Hepatocyte (in vitro differentiated cells): ENCODE measurements at places on chromosomes 1 and 21. TPM values are rescaled to one million over a fixed set of nuclear protein-coding genes. Genes with fewer than 3 reads are reported as not detected.

NTMT2 gene
- total RNA-seq = not detected in 2 replicates

- H3K4me1 ChIP-seq = peaks cover 22% of the 10 kb centered on the region
- H3K36me3 ChIP-seq = no peaks in the 10 kb centered on the region
- H3K27me3 ChIP-seq = no peaks in the 10 kb centered on the region
These were observed 35.2 kb downstream of the RGL1 start for GRCh38 chr1:183840140-183840539.

CYP4X1 gene
- total RNA-seq = 0.97 and 1.7 TPM in 2 replicates

NVL gene
- total RNA-seq = 28.9 and 34.7 TPM in 2 replicates

IL22RA1 gene
- 4.7 and 6.1 TPM in 2 replicates for total RNA-seq

CFHR5 gene
- total RNA-seq = 0.56 and 0.77 TPM in 2 replicates

DNA sequence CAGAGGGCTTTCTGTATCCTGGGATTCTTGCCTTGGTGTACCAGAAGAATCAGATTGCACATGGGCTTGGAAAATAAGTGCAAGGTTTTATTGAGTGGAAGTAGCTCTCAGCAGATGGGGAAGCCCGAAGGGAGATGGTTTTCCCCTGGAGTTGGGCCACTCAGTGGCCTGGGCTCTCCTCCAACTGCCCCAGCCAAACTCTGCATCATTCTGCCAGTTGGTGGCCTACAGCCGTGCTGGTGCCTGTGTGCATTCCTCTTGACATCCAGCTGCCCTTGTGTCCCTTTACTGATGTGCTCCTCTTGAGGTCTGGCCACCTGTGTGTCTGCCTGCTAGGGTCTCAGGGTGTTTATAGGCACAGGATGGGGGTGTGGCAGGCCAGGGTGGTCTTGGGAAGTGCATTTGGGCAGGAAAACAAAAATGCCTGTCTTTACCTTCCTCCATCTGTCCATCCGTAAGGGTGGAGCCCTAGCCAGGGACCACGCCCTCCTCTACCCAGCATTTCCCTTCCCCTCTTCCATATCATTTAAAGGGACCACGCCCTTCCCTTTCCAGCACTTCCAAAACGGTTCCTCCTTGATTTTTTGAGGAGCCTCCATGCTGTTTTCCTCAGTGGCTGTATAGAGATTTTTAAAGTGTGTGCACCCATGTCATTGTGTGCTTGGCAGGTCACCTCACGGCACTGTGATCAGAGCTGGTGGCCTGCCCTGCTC is 18.9 kb downstream of the SNAP47 start:
- H3K36me3 ChIP-seq = no peaks in the 10 kb centered on the region
- no peak overlapping the region for H3K4me3 ChIP-seq
- DNase-seq = no peak
- H3K4me1 ChIP-seq = peaks cover 10% of the 10 kb centered on the region
- no peaks in the 10 kb centered on the region for H3K27me3 ChIP-seq
- H3K27ac ChIP-seq = no peak overlapping the region

DNA sequence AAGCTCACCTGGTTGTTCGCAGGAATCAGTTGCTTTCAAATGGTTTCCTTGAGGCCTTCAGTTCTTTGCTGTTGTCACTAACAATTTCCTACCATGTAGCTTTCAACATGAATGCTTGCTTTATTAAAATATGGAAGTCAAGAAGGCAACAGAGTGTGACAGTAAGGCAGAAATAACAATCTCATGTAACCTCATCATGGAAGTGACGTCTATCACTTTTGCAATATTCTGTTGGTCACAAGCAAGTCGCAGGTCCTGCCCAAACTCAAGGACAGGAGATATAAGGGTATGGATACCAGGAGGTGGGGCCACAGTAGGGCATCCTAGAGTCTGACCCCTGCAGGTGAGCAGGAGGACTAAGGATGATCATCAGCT is 296.8 kb upstream of the ZP4 start:
- H3K27ac ChIP-seq = no peak overlapping the region
- DNase-seq = no peak
- no peaks in the 10 kb centered on the region for H3K27me3 ChIP-seq
- H3K4me1 ChIP-seq = no peaks in the 10 kb centered on the region

DNA sequence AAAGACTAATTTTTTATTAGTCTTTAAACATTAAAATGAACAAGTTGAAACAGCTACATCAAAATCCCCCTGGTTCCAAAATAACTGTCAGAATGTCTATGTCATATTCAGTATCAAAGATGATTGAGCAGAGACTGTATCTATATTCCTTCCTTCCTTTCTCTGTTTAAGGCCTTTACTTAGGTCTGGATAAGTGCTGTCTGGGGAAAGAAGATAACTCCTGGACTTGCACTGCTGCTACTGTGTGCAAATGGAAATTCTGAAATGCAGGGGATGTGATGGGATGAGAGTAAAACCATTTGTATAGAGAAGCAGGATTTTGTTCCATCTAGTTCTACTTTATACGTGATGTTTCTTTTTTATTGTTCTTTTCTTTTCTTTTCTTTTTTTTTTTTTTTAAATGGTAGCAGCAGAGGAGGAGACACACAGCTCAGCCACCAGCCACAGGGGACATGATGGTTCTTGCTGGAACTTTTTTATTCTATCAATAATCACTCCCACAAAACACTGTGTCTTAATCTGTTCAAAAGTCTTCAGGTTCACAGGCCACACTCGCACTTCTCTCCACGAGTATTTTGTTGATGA is 33.6 kb upstream of the FOXE3 start:
- no peak overlapping the region for H3K27ac ChIP-seq
- DNase-seq = no peak
- H3K36me3 ChIP-seq = no peaks in the 10 kb centered on the region
- H3K4me1 ChIP-seq = peaks cover 8% of the 10 kb centered on the region
- H3K4me3 ChIP-seq = no peak overlapping the region

- H3K4me1 ChIP-seq = peaks cover 18% of the 10 kb centered on the region
- DNase-seq = no peak
- H3K36me3 ChIP-seq = no peaks in the 10 kb centered on the region
- H3K27me3 ChIP-seq = no peaks in the 10 kb centered on the region
- no peak overlapping the region for H3K27ac ChIP-seq
These were observed 42.7 kb upstream of the LIN9 start for GRCh38 chr1:226351709-226352108.

DNA sequence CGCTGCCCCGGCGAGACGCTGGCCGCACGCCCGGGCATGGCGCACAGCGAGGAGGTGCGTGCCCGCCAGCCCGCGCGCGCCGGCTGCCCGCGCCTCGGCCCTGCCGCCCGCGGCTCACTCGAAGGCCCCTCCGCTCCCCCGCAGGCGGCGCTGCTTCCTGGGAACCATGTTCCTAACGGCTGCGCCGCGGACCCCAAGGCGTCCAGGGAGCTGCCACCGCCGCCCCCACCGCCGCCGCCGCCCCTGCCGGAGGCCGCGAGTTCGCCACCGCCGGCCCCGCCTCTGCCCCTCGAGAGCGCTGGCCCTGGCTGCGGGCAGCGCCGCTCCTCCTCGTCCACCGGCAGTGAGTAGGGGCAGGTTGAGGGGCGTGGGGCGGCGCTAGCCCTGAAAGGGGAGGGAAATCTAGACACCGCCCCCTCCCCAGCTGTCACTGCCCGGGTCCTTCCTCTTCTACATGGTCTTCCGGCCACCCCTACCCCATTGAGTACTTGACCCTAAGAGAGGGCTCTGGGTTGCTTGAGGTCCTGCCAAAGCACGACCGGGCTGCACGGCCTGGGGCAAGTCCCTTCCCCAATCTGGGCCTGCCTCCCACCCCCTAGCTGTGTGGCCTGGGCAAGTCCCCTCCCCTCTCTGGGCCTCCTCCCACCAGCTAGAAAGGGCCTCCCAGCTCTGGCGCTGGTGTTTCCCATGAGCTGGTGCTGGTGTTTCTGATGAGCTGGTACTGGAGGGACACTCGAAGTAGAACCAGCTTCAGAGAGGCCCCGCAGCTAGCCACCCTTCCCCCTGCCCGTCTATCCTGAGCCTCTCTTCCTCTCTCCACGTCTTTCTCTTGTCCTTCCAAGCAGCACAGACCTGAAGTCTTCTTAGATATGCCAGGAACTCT is 17.0 kb downstream of the TNFRSF25 start:
- peaks cover 20% of the 10 kb centered on the region for H3K27me3 ChIP-seq
- DNase-seq = peak; percentile 73
- H3K4me3 ChIP-seq = no peak overlapping the region
- no peaks in the 10 kb centered on the region for H3K36me3 ChIP-seq
- H3K4me1 ChIP-seq = peaks cover 19% of the 10 kb centered on the region
- peak overlapping the region; percentile 23 for H3K27ac ChIP-seq

SPTA1 gene
- 0.03 and 0.04 TPM in 2 replicates for total RNA-seq

ASAP3 gene
- 34.2 and 45.1 TPM in 2 replicates for total RNA-seq

- H3K27ac ChIP-seq = no peak overlapping the region
- no peak for DNase-seq
These were observed 208.8 kb downstream of the GIPC2 start for GRCh38 chr1:78254517-78254916.

HSD3B1 gene
- 62.4 and 101 TPM in 2 replicates for total RNA-seq

RGS8 gene
- 0.04 TPM in 1 of 2 replicates, not detected in the other for total RNA-seq

CTH gene
- 22.6 and 24.8 TPM in 2 replicates for total RNA-seq

- H3K27ac ChIP-seq = peak overlapping the region; percentile 44
- no peak overlapping the region for H3K4me3 ChIP-seq
- no peaks in the 10 kb centered on the region for H3K27me3 ChIP-seq
- peaks cover 36% of the 10 kb centered on the region for H3K4me1 ChIP-seq
- peak; percentile 80 for DNase-seq
- no peaks in the 10 kb centered on the region for H3K36me3 ChIP-seq
These were observed 3.9 kb upstream of the C4BPB start for GRCh38 chr1:207084701-207085180.

DNA sequence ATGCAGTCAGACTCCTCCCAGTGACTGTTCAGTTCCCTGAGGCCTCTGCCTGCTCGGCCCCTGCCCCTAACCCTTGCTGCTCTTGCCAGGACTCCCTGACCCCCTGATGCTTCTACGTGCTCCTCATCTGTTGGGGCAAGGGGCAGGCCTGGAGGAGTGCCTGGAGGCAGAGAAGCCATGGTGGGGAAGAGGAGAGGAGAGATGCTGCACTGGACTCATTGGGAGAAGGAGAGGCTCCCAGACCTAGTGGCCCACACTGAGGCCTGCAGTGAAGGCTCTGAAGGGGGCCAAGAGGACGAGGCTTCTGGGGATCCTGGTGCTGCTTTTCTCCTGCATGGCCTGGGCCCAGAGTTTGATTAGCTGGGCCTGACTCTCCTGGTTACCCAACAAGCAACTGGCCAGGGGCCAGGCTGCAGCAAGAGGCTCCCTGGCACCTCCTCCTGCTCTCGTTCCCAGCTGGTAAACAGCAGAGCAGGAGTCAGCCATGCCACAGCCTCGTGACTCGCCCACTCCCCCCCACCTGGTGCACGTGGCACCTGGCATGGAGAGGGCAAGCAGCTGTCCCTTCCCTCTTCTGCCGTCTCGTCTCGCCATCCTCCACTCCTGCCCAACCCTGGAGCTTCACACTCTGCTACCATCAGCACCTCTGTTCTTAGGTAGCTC is 847 bp upstream of the RORC start:
- no peaks in the 10 kb centered on the region for H3K4me1 ChIP-seq
- peaks cover 4% of the 10 kb centered on the region for H3K27me3 ChIP-seq
- H3K27ac ChIP-seq = no peak overlapping the region
- no peak overlapping the region for H3K4me3 ChIP-seq
- DNase-seq = peak; percentile 52

GRCh38 chr1:28591708-28592320 is at the start of gene RAB42:
RAB42 (plus strand) TSS chr1:28592265; CDS start chr1:28592512, 247 bp downstream.
- no peaks in the 10 kb centered on the region for H3K27me3 ChIP-seq
- no peaks in the 10 kb centered on the region for H3K36me3 ChIP-seq
- peak within 1 kb of the TSS; percentile 65 for H3K27ac ChIP-seq
- peak within 1 kb of the TSS; percentile 49 for H3K4me3 ChIP-seq

SUSD4 gene
- 3.9 and 8.3 TPM in 2 replicates for total RNA-seq

- no peak overlapping the region for H3K27ac ChIP-seq
These were observed 43.4 kb downstream of the TSNAX start for GRCh38 chr1:231571904-231572303.

ADGRL4 gene
- 1.7 and 2.2 TPM in 2 replicates for total RNA-seq

DNA sequence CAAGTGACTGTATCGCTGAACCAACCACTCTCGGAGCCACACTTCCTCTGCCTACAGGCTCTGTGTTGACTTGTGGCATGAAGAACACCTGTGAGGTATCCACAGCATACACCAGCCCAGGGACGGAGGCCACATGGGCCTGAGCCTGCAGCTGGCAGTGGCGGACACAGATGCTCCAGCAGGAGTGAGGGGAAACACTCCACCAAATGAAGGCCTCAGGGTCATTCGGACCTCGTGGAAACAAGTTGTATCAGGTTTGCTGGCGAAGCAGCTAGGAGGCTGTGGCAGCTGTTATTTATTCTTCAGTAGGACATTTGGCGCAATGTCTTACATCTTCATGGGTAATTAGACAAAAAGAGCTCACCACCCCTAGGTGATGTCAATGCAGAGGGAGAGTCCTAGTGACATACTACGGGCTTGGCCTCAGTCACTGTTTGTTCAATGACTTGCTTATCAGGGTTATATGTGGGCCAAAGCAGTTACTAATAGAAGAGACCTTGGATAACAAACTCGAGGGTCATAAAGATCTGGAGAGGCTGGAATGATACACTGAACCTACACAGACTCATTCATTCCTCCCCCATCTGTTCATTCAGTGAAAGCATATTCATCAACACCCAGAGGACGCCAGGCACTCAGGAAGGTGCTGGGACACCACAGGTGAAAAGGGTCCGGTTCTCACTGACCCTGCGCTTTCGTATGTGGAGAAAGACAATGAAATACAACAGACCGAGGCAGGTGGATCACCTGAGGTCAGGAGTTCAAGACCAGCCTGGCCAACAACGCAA is 11.6 kb upstream of the ETS2 start:
- no peak overlapping the region for H3K4me3 ChIP-seq
- H3K36me3 ChIP-seq = no peaks in the 10 kb centered on the region
- H3K27me3 ChIP-seq = no peaks in the 10 kb centered on the region
- DNase-seq = peak; percentile 73
- peaks cover 38% of the 10 kb centered on the region for H3K4me1 ChIP-seq

GRCh38 chr1:13792419-13792818 is 92.4 kb downstream of the PRDM2 start:
- H3K4me3 ChIP-seq = no peak overlapping the region
- H3K27me3 ChIP-seq = no peaks in the 10 kb centered on the region
- H3K27ac ChIP-seq = no peak overlapping the region
- no peak for DNase-seq
- no peaks in the 10 kb centered on the region for H3K4me1 ChIP-seq
- no peaks in the 10 kb centered on the region for H3K36me3 ChIP-seq

DNA sequence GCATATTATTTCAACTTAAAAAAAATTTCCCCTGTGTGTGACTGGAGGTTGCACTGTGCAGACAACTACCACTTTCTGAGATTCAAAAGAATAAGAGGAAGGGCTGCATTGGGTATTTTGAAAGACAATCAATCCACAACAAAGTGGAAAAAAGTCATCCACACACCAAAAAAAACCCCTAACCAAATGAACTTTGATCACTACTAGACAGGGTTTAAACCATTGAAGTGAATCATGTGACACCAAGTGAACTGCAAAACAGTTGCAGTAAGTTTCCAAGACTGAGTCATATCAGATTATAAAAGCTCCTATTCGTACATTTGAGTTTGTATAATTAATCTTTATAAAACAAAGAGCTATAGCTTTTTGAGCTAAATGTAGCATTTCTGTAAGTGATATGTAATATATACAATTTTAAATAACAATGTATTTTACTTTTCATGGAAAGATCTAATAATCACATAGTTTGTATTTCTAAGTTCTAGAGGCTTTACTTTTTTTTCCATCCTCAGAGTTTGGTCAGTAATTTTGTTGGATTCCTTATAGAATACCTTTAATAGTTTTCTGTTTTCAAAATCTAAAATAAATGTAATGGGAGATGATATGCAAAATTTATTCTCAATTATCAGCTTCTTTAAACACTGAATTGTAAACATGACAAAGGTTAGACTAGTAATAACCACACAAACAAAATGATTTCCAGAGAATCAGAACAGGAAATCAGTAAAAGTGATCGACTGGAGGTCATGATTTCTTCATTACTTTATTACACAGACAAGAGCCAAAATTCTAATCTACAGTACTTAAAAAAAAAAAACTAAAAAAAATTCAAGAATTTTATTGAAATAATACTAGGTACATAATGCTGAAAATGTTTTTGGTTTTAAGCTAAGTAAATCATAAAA is 50.5 kb upstream of the GFI1 start:
- H3K4me3 ChIP-seq = no peak overlapping the region
- peak overlapping the region; percentile 25 for H3K27ac ChIP-seq
- DNase-seq = peak; percentile 45
- no peaks in the 10 kb centered on the region for H3K4me1 ChIP-seq
